ENCODE measurements at places on chromosomes 13 and 19.

GRCh38 chr19:15421721-15422260 is 3.0 kb upstream of the AKAP8L start:
- DNase-seq = no peak

DNA sequence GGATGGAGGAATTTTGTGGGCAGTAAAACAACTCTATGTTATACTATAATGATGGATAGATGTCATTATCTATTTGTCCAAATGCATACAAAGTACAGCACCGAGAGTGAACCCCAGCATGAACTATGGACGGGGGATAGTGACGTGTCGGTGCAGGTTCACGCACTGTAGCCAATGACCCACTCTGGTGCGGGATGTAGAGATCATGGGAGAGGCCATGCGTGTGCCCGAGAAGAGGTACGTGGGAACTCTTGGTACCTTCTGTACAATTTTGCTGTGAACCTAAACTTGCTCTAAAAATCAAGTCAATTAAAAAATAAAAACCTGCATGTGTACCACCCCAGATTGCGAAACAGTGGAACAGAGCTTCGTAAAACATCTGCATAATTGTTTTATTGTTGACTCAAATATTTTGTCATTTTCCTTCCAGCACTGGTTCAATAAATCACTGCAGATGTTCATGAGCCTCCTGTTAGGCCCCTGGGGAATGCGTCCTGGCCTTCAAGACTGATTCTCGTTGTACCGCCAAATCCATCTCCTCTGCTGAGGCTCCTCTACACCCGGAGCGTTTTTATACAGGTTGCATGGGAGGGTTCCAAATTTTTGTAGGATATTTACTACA is 30.9 kb downstream of the COL4A1 start:
- DNase-seq = no peak

DNA sequence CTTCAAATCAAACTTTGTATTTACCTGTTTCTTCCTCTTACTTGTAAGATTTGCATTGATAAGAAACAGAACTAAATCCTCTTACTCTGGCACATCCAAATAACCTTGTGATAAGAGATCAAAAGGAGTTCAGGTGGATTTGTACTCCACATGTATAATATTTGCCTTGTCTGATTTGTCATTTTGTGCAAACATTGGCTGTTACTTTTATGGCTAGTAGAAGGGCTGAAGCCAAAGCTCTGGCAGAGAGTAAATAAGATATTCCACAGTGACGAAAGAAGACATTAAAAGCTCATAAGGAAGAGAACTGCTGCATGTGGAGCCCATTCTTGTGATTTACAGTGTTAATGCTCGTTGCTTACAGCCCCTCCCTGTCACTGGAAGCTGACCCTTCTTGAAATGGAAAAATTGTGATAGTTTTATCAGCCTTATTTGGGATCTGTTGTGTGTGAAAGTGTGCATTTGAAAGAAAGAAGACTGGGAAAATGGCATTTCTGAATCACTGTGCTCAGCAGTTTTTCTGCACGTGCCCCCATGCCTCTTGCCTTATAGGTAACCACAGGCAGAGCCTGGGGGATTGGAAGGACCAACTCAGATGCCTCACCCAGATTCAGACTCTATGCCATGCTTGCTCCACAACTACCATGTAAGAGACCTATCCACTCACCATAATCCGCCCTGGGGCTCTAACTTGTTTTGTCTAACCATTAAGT is 68.2 kb downstream of the OXGR1 start:
- DNase-seq = no peak

- no peak for DNase-seq
These were observed 11.0 kb downstream of the PNMA8B start for GRCh38 chr19:46484656-46485055.

GRCh38 chr19:56838024-56838908 is 2.3 kb downstream of the PEG3 start:
- peak; percentile 34 for DNase-seq

GRCh38 chr19:50190439-50190891 is 13.0 kb upstream of the MYH14 start:
- DNase-seq = no peak

GRCh38 chr19:42149447-42150202 is 17.4 kb upstream of the POU2F2 start:
- no peak for DNase-seq

DNA sequence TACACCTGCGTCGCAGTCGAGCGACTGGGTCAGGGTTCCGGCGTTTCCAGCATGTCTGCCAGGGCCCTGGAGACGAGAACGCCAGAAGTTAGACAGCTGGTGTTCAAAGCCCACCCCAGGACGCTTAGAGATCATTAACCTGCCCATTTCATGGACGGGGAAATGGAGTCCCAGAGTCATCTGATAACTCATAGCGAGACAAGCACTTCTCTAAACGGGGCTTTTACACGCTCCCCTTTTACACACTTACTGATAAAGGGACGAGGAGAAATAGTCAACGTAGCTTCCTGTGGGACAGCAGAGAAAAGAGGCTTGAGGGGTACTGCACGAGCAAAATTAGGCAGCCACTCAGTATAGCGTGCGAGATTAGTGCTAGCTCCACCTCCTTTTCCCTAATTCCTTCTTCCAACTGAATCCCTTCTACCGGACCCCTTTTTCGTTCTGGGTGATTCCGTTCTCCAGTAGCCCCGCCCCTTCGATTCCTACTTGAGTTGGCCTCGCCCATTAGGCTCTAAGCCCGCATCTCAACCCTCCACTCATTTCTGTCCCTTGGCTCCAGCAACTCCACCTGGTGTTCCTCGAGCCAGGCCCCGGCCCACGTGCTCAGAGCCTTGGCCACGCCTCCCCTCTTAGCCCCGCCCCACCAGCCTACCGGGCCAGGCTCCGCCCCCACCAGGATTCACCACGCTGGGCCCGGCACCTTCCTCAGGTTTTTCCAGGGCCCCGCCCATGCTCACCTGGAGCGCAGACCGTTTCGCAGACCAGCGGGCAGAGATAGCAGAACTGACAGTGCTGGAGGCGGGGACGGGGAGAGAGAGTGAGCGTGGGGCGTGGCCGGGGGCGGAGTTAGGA is 3.7 kb downstream of the HRC start:
- peak; percentile 93 for DNase-seq

- no peak for DNase-seq
These were observed 165.9 kb downstream of the NDFIP2 start for GRCh38 chr13:79646880-79647279.

DNA sequence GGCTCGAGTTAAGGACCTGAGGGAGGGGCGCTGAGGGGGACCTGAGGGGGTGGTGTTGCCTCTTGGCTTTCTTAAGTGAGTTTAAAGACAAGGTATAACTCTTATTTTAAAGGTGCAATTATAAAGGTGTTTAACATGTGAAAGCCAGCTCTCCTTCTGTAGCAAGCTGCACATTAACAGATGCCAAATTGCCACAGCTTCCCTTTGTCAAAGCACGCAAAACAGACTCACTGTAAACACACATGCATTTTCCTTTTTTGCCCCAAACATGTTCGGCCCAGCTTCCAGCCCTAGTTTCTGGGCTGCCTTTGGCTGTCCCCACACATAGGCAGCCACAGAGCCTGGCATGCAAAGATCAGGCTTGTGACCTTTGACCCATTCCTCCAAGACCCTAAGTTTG is 111.9 kb downstream of the SLC7A1 start:
- DNase-seq = no peak
